ENCODE measurements at places on chromosomes 12 and 14.
A peak's percentile ranks its signal among the peaks of the same experiment; 100 is the strongest.

DNA sequence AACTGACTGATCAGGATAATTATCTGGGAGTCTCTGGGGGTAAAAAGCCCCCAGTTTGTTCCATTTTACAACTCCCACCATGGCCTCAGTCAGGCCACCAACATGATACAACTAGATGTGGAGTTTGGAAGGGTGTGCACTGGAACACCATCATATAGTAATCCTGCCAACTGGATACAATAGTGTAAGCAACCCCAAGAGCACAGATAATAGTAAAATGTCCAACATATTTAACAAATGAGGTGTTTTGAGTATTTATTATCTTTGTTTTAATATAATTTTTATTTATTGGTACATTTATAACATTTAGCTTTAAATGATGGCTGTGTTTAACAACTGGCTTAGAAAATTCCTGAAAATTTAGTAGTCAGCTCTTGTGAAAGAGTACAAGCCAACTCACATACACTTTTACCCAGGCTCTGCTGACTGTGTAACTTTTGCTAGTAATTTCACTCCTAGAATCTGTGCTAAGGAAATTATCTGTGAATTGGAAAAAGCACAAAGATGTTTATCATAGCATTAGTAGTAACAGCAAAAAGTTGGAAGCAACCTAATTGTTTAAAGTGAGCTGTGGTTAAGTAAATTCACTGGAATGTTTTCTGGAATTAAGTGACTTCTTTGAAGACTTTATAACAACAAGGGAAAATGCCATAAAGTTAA, 196.8 kb downstream of the RAD51B start:
- peak; percentile 34 for DNase-seq

GRCh38 chr14:59302313-59302712, 113.8 kb downstream of the DAAM1 start:
- no peak for DNase-seq

GRCh38 chr12:122147514-122148290, 26.3 kb downstream of the IL31 start:
- no peak for DNase-seq

GRCh38 chr14:51095854-51096823, 1.2 kb upstream of the TRIM9 start:
- peak; percentile 6 for DNase-seq

- DNase-seq: no peak
These were observed 73.5 kb upstream of the SAV1 start for GRCh38 chr14:50741567-50741966.

DNA sequence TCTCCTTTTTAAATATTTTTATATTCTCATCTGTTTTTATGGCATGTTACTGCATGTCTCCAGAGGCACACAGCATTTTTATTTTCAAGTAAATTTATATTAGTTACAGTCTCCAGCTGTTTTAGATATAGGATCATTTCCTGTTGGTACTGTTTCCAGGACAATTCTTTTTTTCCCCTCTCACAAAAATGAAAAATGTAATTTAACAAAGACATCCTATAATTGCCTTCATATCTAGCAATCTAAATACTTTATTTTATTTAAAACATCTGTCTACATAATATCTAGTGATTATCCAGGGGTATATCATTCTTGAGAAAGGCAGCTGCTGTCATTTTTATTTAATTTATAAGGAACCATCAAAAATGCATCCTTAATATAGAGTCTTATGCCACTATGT, 272.4 kb upstream of the NPAS3 start:
- DNase-seq: peak; percentile 15

- DNase-seq: no peak
These were observed 28.8 kb upstream of the C12orf75 start for GRCh38 chr12:105301696-105302095.

DNA sequence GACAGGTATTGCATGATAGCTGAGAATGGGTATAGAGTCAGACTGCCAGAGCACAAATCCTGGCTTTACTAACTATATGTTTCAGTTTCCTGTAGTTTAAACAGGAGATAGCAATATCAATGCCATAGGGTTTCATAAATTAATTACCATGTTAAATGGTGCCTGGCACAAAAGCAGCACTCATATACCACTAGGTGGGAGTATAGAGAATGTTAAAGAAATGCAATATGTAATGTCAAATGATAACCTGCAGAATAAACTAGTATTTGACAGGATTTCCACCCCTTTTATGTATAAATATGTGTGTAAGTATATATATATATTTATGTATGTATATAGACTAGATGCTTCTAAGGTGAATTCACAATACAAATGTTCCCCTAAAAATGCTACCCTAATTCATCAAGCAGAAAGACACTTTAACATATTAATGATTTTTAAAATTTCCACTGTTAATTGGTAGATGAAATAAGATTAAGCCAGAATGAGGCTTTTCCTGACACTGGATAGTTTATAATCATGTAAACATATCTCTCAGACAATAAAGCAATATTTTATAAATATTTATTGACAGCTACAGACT, 8.6 kb downstream of the WDR89 start:
- peak; percentile 44 for DNase-seq

DNA sequence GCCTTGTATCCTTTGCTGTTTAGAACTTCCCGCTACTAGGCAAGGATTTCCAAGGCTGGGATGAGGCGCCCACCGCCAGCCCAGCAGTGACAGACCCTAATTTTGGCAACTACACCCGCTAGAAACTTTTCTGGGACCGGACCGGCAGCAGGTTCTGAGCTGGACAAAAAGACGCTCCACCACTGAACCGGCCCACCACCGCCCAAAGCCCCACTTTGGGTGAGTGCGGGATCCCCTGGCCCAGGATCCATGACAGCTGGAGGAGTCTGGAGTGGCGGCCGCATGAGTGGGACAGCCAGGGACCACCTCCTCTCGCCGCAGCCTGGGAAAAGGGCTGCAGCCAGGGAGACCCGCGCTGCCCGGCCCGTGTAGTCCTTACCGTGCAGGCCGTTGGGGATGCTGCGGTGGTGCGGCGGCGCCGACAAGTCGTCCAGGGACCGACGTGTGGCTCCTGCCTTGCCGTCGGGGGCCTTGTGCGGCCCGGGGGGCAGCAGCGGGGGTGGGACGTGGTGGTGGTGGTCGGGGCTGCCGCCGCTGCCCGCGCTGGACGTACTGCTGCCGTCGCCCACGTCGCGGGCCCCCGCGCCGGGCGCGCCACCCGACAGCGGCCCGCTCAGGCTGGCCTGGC, 1.1 kb downstream of the CCDC85C start:
- DNase-seq: no peak

DNA sequence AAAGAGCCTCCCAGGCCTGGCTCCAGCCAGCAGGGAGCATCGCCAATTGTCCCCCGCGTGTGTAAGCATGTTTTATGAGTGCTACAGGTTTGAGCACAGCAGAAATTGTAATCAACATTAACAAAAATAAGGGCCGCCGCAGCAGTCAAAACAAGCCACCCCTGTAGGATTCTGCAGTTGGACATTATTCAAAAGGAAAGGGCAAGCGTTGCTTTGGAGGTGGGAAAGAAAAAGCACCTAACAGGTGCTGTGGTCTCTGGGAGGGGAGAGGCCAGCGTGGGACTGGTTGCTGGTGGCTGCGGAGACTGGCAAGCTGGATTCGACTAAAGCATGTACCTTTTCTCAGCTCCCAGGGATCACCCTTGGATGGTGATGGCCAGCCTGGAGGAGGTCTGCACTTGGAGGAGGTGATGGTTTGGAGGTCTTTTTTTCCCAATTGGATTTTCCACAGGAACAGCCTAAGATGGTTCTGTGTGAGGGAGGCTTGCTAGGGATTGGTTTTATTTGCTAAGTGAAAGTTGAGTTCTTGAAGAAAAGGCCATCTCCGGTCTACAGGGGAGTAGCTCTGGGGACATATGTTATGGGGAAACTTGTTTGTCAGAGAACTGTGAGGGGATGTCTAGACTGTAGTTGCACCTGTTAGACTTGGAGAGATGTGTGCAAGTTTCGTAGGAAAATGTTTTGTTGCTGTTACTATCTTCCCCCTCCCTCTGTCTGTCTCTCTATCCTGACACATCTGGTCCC, 2.0 kb downstream of the DYRK2 start:
- no peak for DNase-seq

DNA sequence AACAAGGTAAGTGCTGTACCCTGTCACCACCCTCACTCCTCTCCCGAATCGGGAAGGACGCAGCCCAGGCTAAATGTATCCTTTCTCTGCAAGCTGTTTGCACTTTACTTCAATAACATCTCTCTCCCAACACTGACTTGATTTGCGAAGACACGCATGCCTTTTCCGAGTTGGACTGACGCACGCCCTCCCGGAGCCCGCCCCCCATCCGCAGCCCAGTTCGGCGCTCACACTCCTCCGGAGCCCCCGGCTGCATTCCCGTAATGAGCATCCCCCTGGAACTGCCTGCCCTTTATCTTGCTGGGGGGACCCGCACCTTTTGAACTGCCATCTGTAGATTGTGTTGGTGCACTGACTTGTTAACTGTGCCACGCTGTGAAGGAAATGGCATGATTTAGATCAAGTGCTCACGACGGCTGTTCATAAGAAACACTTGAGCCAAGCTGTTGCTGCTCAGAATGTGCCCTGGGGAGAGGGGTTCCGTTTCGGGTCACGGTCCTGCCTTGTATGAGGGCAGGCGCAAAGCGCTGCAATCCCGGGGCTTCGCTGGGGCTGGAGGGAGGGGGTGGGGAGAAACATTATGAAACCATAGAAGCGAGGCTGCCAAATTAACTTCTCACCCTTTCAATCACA, 176.6 kb upstream of the CDKN3 start:
- peak; percentile 45 for DNase-seq

DNA sequence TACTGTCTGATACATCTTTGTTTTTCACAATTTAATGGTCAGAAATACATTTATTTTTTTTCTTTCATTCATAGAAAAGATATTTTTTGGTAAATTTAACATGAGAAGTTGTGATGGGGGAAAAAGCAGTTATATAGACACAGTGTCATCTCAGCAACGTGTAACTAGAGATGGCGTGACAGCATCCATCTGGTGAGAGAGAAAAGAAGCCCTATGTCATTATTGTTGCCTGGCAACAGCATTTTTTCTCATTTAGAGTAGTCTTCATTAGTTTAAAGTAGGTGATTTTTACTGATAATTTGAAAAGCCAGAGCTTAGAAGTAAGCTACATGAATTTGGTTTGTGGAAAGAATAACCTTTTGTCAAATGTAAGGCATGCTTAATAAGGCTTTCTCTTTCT, 128.6 kb downstream of the ACSS3 start:
- DNase-seq: no peak

DNA sequence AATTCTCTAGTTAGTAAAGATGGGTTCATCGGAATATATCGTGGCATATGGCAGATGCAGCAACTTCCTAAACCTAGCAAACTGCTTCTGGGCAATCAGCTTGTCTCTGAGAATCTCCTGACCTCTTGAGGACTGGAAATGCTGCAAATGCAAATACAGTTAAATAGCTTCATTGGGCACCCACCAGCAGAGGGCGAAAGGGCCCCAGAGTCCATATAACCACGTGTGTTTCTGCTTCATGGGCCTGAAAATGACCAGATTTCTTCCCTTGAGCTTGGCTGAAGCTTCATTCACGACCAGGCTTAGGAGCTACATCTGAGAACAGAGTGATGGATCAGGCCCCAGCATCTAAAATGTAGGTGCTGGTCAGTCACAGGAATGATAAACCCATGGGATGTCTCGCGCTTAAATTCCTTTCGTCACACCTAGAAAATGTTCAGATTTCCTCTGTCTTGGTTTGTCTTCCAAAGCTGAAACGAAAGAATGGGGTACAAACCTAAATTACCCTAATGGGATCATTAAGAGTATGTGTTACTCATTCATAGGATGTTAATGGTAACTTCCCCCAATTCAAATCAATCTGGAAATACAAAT, 1482.5 kb upstream of the TMEM132C start:
- peak; percentile 66 for DNase-seq

Measured in GM03348 (cell line).